Left ventricle myocardium inferior (tissue), 1 donor: ENCODE measurements at places on chromosomes 6 and 20. TPM values are rescaled to one million over a fixed set of nuclear protein-coding genes. Genes with fewer than 3 reads are reported as not detected.

DNA sequence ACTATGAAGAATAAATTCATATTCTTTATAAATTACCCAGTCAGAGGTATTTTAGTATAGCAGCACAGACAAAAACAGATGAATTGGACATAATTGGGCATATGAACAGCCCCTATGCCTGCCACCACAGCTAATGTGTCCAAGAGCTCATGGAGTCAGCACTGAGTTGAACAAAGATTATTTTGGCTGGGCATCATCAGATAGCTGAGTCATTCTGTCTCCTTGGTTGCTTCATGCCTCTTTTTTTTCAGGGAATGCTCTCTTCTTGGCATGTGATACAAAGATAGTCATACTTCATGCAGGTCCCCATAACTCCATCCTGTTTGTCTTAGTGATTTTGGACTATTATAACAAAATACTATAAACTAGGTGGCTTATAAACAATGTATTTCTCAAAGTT is 275.6 kb downstream of the TENT5A start:
- no peak for DNase-seq
- H3K27ac ChIP-seq, result no peak overlapping the region
- H3K4me1 ChIP-seq, result no peaks in the 10 kb centered on the region

GRCh38 chr20:6533351-6533750 is 234.1 kb upstream of the BMP2 start:
- no peaks in the 10 kb centered on the region for H3K4me1 ChIP-seq
- no peak for DNase-seq
- no peaks in the 10 kb centered on the region for H3K27me3 ChIP-seq
- peak overlapping the region; percentile 47 for H3K4me3 ChIP-seq

The UBE2V1 gene
- 77.1 TPM for total RNA-seq

The SLC32A1 gene
- total RNA-seq, result not detected
